ENCODE measurements at places on chromosomes 1 and 21.

GRCh38 chr1:199020904-199021303 is 382.1 kb downstream of the PTPRC start:
- DNase-seq: no peak

DNA sequence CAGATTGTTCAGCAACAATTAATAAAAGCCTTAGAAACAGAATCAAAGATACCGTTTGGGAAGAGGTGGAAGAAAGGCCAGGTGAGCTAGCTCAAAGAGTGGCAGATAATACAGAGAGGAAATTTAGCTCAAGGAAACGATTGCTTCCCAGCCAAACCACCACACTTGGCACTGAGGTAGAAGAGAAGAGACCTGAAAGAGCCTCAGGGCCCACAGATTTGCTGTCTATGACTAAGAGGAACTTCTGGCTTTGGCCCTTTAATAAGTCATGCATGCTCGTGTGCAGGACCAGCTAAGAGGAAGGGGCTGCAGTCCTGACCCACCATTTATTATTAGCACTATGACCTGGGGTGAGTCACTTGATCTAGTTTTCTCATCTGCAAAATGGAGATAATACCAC is 72.8 kb upstream of the BCL10 start:
- DNase-seq: no peak

- no peak for DNase-seq
These were observed 30.5 kb upstream of the NRIP1 start for GRCh38 chr21:15095326-15095725.

GRCh38 chr1:182897696-182898095 is 55.3 kb downstream of the SHCBP1L start:
- DNase-seq: no peak

Measured in activated CD4-positive, CD25-positive, alpha-beta regulatory T cell (primary cell).